ENCODE measurements at places on chromosomes 4 and X.

GRCh38 chr4:82823062-82823461 lies 24.5 kb upstream of the SCD5 start:
- no peak for DNase-seq

DNA sequence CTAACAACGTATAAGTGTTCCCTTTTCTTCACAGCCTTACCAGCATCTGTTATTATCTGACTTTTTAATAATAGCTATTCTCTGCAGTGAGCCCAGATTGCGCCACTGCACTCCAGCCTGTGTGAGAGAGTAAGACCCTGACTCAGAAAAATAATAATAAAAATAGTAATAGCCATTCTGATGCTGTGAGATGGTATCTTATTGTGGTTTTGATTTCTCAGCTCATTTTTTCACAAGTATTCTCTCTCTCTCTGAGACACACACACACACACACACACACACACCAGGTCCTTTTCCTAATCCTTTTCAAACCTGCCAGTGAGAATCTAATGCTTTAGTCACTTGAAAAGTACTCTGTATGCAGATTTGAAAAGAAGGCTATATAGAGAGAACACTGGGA lies 89.8 kb downstream of the CHIC2 start:
- DNase-seq, result no peak

DNA sequence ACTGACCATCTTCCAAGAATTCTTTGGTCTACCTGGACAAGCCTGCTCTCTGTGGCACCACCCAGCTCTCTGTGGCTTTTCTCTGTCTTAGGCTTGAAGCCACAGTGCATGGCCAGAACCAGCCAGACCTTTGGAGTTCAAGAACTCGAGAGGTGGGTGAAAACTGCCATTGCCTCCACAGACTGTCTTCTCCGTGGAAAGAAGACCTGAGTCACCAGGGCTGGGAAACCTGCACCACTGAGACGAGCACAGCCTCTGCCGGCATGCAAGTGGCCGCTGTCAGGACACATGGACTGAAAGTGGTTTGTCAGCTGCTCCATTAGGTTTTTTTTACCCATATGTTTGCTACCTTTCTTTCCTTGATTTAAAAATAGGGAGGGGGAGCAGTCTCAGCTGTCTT lies 74.5 kb downstream of the MGST2 start:
- no peak for DNase-seq

DNA sequence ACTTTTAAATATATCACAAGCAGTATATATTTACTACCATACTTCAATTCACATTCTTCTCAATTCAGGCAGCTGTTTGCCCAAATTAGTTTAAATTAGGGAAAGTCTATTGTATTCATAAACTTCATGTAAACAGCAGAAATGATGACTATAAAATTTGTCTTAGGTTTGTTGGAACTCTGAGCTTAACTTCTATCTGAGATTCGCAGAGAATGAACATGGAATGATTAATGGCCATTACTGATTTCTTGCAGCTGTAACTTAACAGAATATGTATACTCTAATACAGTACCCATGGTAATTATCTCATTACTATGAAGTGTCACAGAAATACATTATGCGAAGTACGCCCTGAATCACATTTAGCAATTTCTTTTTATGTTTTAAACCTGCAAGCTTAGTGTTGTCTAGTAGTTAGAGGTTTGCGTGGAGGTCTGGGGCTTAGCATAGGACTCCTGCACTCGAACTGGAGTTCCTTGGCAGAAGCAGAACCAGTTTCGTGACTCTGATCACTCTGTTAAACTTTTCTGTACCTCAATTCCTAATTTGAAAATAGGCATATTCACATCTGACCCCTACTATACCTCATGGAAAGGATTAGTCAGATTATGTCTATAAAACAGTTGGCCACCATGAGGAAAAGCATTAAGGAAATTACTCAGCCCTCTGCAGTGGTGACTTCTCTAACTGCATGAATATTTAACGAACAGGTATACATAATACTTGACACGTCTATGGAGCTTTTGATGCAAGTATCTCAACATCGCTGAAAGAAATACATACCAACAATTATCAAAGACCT lies 243.2 kb downstream of the MGST2 start:
- no peak for DNase-seq

DNA sequence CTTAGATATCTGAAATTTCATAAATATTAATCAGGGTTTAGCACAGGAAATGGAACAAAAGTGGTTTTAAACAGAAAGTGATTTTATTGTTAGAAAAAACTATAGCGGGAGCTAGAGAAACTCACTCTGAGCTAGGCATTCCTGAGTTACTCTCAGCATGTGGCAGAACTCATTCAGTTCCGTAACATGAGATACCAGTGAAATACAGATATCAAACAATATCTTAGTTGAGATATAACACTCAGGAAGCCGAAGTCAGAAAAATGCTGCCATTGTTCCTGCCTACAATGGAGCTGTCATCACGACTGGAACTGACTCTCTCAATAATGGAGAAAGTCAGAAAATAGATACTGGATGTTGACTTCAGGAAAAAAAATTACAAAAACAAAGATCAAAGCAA lies 1428.7 kb downstream of the PCDH18 start:
- no peak for DNase-seq

DNA sequence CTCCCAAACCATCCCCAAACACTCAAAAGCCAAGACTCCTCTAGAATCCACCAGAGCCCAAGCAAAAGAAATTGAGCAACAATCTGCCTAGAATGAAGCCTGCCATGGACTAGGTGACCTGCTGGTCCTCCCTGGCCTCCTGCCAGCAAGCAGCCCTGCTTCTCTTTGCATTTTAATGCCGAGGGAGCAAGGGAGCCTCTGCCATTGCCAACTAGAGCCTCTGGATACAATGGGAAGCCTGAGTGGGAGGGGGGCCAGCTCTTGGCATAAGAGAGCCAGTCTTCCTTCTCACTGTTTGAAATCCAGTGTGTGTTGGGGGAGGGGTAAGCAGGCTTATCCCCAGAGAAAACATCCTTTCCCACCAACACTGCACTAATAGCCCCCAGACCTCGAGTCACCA lies 1.5 kb upstream of the GDPD2 start:
- no peak for DNase-seq

- no peak for DNase-seq
Observed at GRCh38 chr4:10074767-10075105, 41.9 kb downstream of the WDR1 start.

- DNase-seq, result no peak
Observed at GRCh38 chrX:135345107-135345589, 35.9 kb downstream of the ETDC start.

DNA sequence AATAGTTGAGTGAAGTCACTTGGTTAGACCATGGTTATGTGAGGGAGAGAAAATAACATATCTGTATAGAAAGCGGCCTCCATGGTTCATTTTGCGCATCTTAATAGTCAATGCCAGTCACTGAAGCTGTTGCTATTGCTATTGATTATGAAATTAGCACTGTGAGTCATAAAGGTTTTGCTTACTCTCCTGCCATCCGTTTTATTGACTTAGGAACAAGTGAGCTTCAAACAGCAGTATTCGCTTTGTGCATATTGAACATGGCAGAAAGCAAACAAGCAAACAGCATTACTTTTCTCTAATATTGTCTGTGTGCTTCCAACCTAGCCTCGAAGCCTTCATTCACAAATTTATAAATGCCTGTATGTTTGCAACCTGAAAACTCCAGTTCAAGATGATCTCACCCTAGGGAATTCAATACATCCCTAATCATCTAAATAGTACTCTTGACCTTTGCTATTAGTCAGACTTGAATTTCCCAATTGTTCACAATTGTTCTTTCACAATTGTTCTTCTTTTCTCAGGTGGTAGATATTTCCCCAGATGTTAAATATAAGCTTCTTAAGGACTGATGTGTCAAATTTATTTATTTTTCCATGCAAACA lies 55.9 kb upstream of the GABRA2 start:
- DNase-seq, result no peak

DNA sequence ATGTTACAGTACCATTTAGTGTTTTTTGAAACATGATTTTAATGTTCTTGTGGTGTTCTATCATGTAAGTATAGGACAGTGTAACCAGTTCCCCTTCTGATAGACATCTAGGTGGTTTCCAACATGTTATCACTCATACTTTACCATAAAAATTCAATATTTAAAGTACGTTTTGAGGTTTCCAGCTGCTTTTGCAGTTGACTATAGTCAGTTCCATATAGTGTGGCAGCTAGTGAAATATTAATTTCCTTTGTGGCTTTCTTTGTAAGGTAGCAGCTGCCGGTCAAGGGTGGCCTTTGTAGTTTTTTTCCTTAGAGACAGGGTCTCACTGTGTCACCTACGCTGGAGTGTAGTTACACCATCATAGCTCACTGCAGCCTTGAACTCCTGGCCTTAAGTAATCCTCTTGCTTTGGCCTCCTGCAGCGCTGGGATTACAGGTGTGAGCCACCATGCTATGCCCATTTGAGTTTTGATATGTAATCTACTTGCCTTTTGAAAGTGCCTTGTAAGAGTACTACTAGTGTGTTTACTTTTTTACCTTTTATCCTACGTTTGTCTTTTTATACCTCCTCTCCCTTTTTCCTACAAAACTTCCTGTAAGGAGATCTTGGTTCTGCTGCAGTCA lies 63.0 kb downstream of the ARHGAP10 start:
- no peak for DNase-seq

DNA sequence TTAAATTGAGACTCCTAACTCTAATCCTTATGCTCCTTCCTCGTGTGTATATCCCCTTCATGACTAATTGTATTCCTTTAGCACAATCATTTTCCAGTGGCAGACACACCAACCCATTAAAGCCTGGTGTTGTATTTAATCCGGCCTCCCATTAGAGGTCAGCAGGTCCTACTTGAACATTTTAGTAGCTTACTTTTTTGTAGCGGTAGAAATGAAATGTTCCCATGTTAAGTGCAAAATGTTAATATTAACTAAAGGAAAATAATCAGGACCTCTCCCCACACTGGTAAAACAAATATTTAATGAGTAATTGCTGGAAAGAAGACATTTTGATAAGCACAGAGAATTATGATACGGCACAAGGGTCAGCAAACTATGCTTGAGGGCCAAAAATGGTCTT lies 3.4 kb downstream of the RAB33B start:
- no peak for DNase-seq

- no peak for DNase-seq
Observed at GRCh38 chr4:80225595-80225994, 28.3 kb downstream of the PRDM8 start.

DNA sequence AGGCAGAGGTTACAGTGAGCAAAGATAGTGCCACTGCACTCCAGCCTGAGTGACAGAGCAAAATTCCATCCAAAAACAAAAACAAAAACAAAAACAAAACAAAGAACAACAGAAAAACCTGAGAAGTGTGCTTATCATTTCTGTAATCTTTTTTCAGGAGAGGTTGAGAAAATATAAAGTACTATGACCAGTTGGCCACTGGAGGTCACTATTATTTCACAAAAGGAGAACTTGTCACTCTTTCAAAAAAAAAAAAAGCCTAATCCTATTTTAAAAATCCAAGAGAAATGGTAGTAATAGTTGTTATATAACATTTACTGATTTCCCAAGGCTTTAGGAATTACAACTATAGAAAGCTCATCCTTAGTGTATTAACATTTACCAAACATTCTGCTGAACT lies 24.9 kb upstream of the RNF150 start:
- DNase-seq, result no peak

DNA sequence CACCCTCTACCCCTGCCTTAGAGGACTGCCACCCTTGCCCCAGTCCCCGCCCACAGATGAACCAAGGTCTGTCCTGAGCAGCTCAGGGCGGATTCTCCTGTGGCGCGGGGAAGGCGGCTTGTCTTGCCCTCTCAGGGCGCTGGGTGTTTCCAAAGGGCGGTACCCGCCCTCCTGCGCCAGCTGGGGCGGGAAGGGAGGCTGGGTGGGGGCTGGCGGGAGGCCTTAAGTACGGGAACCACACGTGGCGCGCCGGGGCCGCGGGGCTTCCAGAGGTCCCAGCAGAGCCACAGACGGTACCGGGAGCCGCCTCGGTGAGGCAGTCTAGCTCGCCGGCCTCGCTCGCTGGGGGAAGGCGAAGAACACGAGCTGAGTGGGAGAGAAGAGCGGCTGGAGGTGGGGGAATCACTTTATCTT lies 361.1 kb downstream of the MID1IP1 start:
- DNase-seq, result no peak

DNA sequence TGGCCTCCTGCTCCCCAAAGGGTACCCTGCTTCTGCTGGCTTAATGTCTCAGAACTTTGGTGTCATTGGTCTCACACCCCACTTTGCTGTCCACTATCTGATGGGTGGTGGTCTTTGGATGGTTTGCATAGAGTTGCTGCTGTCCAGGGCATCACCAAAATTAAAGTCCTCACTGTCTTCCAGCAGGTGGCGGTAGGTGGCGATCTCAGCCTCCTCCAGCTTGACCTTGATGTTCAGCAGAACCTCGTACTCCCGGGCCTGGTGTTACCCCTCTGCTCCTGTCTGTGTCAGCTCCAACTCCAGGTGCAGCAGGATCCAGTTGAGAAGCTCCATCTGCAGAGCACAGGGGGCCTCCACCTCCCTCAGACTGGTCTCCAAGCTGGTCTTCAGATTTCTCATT lies 1169.5 kb upstream of the PABPC4L start:
- DNase-seq, result no peak

DNA sequence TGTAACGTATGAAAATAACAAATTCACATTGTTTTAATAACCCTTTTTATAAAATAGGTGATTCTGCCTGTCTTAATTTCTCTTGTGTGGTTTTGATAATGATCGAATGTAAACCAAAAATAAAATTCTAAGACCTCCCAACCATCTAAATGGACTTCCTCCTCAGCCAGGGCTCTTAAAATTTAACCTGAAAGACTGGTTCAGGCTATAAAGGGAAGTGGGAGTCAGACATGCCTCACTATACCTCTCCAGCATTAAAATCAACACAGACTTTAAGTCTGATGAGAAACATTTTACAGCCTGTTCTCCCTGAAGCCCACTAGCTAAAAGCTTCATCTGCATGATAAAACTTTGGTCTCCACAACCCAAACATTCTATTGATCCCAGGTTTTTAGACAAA lies 97.6 kb upstream of the STIM2 start:
- DNase-seq, result no peak

GRCh38 chr4:38184404-38184803 lies 224.2 kb downstream of the PTTG2 start:
- no peak for DNase-seq

- DNase-seq, result no peak
Observed at GRCh38 chr4:88938138-88938537, 118.8 kb downstream of the FAM13A start.

GRCh38 chr4:13331827-13332226 lies 152.3 kb downstream of the RAB28 start:
- no peak for DNase-seq

- peak; percentile 25 for DNase-seq
Observed at GRCh38 chr4:151117371-151117962, 18.0 kb downstream of the RPS3A start.

GRCh38 chr4:39036172-39036571 lies 4.0 kb upstream of the TMEM156 start:
- DNase-seq, result no peak

DNA sequence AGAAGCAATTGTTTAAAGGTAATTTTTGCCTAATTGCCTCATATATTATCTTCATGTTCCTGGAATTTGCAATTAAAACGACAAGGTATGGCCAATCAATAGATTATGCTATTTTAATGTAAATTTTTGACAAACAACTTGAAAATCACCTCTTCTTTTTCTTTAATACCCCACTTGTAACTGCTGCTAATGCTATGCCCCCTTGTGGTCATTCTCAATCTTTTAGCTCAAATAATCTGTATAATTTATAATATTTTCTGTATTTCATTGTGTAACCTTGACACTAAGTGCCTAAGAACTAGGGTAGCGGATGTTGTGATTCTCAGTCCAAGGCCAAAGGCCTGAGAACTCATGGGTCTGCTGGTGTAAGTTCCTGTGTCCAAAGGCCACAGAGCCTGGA lies 831.7 kb upstream of the POU3F4 start:
- DNase-seq, result no peak
